ENCODE measurements at places on chromosomes 11 and 22.

DNA sequence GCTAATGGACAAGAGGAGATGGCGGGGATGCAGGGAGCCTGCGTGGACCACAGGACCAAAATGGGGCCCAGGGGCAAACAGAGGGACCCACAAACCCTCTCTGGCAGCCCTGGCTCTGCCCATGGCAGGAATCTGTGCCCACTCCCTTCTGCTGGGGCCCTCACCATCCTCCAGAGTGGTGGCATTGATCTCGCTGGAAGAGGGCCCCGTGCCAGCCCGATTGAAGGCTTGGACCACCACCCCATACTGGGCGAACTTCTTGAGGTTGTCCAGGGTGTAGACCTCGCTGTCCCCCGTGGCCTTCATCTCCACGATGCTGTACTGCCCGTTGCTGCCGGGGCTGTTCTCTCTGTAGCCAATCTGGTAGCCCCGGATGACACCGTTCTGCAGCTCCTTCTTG is 137.1 kb downstream of the CEP164 start:
- no peak for DNase-seq

GRCh38 chr22:42786606-42787356 is 66.1 kb upstream of the A4GALT start:
- DNase-seq, result no peak

DNA sequence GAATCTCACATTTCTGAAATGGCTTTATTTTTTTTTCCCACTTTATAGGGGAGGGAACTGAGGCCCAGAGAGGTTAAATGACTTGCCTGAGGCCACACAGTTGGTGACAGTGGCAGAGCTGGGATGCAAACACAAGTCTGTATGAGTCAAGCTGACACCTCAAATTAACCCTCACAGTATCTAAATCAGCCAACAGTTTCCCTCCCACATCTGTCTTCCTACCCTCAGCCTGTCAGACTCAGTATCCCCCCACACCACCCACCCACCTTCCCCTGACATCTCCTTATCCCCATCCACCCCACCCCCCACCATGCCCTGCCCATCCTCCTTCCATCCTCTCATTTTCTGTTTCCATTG is 95.2 kb downstream of the TP53I11 start:
- no peak for DNase-seq

- DNase-seq, result peak; percentile 92
Observed at GRCh38 chr11:9265211-9266131, at the start of gene DENND5A. Gene DENND5A, minus strand, starts transcription at chr11:9265350. Its CDS starts 281 bp downstream, at chr11:9265069.

DNA sequence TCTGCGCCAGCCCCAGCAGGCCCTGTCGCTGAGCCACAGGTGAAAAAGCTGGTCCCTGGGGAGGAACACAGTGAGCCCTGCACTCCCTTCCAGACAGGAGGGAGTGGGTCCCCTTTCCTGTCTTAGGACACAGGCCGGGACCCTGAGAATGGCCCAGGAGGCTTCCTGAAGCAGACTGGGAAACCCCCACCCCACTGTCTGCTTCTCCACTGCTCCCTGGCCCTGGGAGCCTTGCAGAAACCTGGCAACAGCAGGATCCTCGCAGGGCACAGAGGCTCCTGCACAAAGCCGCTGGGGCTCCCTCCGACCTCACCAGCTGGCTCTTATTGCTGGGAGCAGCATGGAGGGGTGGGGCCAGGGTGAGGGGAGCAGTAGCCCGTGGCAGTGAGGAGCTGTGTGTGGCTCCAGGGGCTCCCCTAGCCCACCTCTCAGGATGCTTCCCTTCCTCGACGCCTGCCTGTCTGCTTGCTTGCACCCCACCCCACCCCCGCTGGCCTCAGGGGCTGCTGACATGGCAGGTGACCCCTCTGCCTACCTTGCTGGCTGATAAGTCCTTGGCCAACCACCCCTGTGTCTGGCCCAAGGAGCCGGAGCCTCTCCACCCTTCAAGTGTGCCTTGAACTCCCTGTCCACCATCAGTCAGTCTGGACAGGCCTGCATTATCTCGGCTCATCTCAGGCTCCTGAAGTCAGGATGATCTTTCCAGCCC is 72.1 kb upstream of the KCNQ1OT1 start:
- DNase-seq, result no peak

DNA sequence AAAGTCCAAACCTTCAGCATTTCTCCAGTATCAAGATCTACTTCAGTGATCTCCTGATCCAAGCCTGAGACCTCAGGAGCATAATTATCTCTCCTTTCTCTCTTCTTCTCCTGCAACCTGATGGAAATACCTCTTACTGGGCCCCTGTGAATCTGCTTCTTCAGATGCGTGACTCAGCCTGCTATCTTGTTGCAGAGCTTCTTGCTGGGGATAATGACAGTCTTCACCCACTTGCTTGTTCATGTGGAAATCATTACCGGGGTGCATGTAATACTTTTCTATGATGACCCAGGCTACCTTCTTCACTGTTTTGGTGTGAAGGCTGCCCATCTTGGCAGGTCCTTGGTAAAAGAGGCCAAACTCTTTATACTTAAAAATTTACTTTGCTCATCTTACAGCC is 140.0 kb upstream of the POU2AF2 start:
- DNase-seq, result no peak

DNA sequence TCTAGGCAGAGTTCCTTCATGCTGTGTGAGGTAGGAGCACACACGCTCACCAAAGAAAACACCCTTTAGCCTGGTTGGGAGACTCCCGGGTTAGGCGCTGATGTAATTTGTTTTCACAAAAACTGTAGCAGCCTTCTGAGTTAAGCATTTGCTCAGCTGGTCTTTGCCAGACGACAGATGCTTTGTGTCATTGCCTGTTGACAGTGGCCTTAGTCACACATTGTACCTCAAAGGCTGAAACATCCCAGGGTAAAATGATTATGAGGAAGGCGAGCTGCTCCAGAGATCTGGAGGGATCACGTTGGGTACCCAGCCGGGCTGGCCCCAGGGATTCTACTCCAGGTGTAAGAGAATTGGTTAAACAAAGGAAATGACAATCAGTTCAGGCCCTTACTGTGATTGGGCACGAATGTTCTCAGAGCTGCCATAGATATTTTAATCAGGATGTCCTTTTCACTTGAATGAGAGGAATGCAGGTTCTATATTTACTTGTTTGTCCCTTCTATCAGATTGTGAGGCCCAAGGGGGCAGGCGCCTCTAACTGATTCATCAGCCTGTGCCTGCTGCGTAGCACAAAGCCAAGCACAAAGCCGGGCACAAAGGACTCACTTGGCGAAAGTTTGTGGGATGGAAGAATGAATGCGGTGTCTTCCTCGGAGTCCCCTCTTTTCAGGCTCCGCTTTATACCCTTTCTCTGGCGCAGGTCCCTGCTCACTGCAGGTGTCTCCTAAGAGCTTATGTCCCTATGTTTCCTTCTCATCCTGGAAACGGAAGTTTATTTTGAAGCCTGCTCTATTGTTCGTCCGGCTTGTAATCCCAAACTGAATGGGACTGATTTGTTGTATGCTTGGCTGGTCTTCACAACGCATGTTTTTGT is 47.1 kb downstream of the ADM start:
- no peak for DNase-seq

GRCh38 chr22:50308597-50308935 is 1.1 kb upstream of the PLXNB2 start:
- DNase-seq, result no peak

- DNase-seq, result no peak
Observed at GRCh38 chr22:20588092-20588842, 80.9 kb downstream of the MED15 start.

DNA sequence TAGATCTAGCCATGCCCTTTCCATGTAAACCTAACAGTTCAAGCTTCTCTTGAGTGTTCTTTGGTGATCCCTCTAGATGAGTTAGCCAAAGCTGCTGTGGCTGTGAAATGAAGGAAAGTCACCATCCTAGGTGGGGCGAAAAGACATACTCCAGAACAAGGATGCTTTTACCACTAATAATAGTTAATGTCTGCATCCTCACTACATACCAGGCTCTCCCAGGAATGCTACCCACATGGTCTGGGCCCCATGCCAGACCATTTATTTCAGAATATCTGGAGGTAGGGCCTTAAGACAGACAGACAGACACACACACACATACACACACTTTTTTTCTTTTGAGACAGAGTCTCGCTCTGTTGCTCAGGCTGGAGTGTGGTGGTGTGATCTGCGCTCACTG is 14.7 kb downstream of the ABTB2 start:
- no peak for DNase-seq

DNA sequence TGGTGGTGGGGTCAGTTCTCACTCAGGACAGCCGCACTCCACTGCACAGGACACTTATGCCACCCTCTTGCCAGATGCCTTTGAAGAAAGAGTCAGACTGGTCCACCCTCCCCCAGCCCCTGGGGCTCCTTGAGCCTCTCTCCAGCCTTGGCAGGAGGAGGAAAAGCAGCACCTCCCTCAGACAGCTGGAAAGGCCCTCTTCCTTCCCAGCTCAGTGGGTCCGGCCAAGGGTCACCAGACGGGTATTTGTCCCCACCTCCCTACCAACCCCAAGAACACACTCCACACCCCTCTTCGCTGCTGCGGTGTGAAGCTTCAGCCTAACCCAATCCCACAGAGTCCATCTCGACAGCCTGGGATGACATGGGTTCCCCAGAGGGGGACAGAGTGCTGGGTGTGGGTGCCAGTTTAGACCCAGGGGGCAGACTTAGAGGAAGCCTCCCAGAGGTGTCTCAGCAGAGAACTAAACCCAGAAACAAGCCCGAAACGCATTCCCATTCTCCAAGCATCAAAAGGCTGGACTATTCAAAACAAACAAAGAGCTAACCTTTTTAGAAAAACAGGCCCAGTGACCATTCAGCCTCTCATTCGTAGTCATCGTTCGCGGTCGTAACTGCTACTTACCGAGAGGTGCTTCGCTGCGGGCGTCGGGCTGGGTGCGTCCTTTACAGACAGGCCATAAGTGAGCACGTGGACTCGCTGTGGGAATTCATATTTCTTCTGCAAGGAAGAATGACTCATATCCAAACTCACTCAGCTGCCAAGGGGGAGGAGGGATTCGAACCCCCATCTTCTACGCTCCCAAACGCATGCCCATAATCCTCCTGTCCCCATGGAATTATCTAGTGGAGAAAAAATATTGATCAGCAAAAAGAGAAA is 57.5 kb upstream of the ANO1 start:
- no peak for DNase-seq

DNA sequence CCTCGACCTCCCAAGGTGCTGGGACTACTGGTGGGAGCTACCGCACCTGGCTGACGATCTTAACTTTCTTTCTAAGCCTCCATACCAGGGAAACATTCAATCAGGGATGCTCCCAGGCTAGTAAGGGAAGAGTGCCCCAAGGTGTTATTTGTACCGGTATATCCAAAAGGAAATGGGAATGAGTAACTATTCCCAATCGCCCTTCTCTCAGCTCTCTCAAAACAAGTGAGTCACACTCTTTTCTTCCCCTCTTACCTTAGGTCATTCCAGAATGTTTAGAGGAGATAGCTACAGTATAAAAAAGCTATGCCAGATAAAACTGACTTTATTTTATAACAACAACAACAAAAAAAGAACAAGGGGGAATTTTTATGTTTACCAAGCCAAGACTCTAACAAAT is 13.7 kb downstream of the DCDC1 start:
- DNase-seq, result no peak

- DNase-seq, result no peak
Observed at GRCh38 chr11:17544181-17544622, at the start of gene USH1C. Gene USH1C, minus strand, starts transcription at chr11:17544416. Its CDS starts 109 bp downstream, at chr11:17544307.

- DNase-seq, result no peak
Observed at GRCh38 chr22:34696557-34696956, 369.4 kb upstream of the ISX start.

- no peak for DNase-seq
Observed at GRCh38 chr11:131373095-131373725, 2.8 kb downstream of the NTM start.

DNA sequence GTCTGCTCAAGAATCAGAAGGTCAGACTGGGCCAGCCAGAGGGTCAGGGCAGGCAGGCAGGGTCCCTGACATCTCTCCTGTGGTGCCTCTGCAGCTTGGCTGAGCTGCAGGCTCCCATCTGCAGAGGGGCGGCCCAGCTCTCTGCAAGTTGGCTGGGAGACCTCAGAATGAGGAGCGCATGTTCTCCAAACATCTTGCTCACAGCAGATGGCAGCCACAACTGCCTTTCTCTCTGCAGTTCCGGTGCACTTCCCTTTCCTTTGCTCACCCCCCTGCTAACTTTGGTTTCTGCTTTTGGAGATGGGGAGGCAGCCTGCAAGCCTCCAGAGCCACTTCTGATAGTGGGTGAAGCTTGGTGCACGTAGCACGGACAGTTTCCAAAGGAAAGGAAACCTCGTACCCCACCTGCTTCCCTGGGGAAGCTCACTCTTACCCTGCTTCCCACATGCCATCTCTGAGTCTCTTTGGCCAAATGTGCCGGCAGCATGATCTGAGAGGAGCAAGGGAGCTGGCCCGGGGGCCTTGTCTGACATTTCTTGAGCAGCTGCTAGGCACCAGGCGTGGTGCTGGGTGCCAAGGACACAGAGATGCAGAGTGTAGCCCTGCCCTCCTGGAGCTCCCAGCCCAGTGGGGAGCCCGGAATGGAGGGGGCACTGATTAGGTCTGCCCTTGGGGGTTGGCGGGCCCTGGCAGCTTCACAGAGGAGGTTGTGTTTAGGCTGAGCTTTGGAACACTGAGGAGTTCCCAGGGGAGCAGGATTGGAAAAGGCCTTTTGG is 18.2 kb downstream of the DAGLA start:
- DNase-seq, result no peak

- no peak for DNase-seq
Observed at GRCh38 chr11:1864231-1864630, 11.3 kb downstream of the LSP1 start.

DNA sequence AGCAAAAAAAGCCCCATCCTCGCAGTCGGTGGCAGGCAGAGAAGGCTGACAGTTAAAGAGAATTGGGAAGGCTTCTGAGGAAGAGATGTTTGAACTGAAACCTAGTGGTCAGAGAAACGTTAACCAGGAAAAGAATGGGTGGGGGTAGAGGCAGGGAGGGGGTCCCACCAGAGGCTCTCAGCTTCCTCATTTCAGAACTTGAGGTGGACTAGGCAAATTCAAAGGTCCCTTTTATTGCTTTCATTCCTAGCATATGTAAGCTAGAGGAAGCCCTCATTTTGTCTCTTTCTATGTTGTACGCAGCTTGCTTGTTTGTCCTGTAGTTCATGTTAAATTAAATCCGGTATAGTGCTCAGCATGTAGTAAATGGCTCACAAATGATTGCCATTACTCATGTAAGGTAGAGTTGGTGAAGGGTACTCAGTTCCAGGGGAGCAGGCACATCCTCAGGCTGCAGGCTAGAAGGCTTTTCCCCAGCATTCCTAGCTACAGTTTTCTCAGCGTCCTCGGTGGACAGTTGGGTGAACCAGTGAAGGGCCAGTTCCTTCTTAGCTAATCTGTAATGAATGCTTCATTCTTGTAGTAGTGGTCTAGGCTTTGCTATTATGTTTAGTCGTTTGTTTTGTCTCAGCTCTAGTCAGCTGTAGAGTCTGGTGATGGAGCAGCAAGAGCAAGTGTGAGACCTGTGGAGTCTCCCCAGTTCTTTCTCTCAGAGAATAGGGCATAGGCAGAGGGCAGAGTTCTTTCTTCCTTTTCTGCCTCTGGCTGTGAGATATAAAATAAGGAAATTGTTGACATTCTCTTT is 58.6 kb downstream of the UVRAG start:
- DNase-seq, result peak; percentile 40

- DNase-seq, result no peak
Observed at GRCh38 chr22:27799015-27799826, 2.3 kb downstream of the MN1 start.

GRCh38 chr11:2261436-2262230 is 8.8 kb downstream of the ASCL2 start:
- no peak for DNase-seq

- no peak for DNase-seq
Observed at GRCh38 chr11:86091566-86091965, 22.7 kb upstream of the PICALM start.

- no peak for DNase-seq
Observed at GRCh38 chr11:62556875-62557631, 10.4 kb upstream of the AHNAK start.

All from GM13977 (cell line).